ENCODE measurements at places on chromosomes 4 and X.

GRCh38 chr4:181659202-181659601 is 584.0 kb upstream of the TENM3 start:
- DNase-seq = no peak

DNA sequence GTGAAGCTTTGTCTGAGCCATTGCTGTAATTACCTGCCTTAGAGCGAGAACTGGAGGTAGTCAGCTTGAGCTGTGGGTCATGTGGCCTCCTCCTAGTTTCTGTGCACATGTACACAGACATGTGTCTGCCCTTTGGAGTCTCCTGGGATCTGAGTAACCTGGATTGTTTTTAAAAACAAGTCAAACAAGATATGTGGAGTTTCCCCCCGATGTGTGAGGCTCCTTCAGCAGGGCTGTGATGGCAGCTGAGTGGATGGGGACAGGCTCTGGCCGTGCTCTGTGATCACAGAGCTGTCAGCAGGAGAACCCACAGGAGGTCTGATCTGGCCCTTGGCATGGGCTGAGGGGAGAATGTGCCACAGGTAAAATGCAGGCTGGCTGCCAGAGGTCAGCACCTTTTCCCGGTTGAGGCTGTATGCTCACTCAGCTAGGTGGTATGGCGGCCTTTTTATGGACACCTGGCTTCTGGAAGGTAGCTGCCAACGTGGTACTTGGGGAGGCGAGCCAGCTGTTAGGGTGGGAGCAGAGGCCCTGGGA is 38.4 kb downstream of the NOP14 start:
- DNase-seq = no peak

- no peak for DNase-seq
Observed at GRCh38 chr4:128286474-128287058, 1.0 kb downstream of the PGRMC2 start.

GRCh38 chr4:141339966-141340365 is 119.3 kb downstream of the ZNF330 start:
- no peak for DNase-seq

DNA sequence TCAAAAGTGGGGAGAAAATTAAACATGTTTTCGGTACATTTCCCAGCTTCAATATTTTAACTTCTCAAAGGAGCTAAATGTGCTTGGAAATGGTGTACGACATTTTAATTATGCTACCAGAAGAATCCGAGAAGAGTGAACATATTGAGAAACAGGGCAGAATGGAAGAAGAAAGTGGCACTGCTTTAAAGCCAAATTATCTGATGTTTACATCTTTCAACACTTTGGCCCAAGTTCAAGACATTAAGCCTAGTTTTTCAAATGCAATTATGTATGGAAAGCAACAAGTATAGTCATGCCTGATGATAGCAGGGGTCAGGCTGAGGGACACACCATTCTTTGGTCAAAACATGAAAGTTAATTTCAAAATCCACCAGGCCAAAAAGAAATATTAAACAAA is 577.9 kb upstream of the ZFP42 start:
- no peak for DNase-seq

DNA sequence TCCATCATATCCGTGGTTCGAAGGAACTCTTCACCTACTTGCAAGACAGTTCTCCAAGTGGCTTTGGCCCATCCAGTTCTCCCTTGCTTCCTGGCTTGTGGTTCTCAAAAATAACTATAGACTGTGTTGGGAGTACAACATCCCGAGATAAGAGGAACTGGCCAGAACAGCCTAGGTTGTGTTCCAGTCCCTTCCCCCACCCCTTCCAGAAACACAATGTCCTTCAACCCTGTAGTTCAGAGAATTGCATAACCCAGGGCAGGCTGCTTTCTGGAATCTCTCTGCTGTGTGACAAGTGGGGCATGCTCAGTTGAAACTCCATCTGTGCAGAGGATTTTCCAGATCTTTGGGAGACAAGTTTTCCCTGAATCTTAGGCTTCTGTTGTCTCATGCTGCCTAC is 206.5 kb downstream of the PCDH10 start:
- no peak for DNase-seq

GRCh38 chr4:2797545-2798305 is 4.8 kb downstream of the SH3BP2 start:
- no peak for DNase-seq

DNA sequence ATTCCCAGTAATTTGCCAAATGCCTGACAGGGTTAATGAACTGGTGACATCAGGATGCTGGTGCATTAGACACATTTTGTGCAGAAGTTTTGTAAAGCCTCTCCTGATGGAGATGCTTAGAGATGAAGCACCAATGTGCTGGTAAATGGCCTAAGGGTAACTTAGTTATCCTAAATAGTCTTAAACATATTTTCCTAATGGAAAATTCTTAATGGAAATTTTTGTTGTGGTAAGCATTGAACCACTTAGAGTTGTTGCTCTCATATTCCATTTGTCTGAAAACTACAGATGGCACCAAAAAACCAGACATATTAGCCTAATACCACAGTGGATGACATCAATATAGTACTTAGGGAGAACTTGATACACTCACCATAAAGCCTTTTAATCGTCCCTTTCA is 154.5 kb upstream of the ANK2 start:
- DNase-seq = no peak

GRCh38 chr4:169236873-169237626 is 33.7 kb downstream of the SH3RF1 start:
- DNase-seq = no peak

DNA sequence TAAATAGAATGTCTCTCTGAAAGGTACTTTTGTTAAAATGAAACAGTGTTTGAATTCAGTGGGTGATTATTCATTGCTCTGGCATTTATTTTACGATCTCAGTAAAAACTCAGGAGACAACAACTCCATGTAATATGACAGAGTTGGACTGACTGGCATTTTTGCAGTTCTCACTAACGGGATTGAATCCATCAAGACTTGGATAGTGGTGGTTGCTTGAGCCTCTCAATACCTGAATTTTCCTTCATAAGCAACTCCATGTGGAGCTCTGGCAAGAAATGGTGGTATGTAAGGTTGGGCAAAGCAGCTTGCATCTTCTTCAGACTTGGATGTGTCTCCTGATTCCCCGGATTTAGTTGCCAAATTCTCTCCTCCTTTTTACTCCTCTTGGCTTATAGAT is 72.7 kb downstream of the FRMPD4 start:
- no peak for DNase-seq

GRCh38 chr4:125168531-125168930 is 146.2 kb upstream of the FAT4 start:
- no peak for DNase-seq

GRCh38 chrX:154380153-154380552 is 1.1 kb downstream of the EMD start:
- DNase-seq = no peak

- no peak for DNase-seq
Observed at GRCh38 chr4:107743532-107743931, 23.5 kb upstream of the PAPSS1 start.

DNA sequence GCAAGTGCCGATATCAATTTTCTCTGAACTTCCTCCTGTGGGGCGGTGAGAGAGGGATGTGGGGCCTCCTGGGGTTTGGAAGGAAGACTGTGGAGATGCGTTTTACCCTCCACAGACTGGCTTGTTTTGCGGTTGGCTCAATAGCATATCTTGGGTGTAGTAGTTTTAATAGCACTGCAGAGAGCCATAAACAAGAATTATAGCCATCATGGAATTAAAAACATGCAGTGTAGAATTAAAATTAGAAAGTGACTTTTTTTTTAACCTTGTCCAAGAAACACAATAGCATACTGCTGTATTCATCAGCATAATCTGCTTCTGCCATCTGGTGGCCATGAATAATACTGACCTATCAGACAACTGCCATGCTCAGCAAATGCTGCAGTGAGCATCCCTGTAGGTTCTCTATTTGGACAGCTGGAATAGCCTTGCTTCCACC is 47.3 kb upstream of the SCML1 start:
- no peak for DNase-seq

DNA sequence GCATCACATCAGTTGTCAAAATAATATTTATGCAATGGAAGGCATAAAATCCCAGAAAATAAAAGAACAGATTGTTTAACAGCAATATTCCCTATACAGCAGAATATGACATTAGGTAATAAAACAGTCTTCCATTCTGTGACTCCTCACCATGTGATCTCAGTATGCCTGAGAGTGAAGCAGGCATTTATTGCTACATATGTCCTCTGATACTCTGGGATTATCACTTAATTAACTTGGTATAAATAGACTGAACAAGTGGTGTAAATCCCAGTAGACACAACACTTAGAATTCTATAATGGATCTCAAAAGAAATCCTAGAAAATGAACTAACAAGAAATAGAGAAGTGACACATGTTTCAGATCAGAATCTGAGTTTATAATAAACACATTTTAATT is 841.3 kb downstream of the PDHA2 start:
- no peak for DNase-seq

DNA sequence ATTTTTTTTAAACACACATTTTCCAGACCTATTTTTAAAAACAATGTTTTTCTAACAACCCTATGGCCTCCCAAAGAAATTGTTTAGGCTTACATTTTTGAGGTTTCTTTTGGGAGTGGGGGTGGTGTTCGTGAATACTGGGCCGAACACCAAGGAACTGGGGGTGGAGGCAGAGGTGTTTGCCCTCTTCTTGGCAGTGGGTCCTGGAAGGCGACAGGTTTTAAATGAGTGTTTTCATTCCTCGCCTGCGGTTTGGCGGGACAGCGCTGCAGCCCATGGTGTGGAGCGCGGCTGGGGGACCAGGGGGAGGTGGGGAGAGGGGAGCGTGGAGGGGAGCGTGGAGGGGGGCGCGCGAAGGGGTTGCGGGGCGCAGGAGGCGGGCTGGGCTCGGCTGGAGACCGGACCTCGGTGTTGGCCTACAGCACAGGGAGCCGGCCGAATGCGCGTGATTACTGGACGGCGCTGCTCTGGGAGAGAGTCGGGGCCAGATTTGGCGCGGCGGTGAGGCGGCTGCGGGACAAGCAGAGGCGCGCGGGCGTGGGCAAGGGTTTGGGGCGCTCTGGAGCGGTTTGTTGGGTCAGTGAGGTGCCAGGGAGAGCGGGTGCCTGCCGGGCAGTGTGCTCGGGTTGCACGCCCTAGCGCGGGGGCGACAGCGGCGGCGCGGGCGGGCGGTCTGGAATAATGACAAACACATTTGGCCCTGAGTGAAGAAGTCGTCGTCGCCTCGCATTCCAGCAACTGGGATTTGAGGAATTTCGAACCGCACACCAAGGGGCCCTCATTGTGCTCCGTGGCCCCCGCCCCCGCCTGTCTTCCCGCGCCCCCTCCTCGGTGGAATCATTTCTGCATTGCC is 764 bp downstream of the PDGFRA start:
- DNase-seq = no peak

- DNase-seq = no peak
Observed at GRCh38 chr4:42357325-42357724, 40.0 kb upstream of the SHISA3 start.

DNA sequence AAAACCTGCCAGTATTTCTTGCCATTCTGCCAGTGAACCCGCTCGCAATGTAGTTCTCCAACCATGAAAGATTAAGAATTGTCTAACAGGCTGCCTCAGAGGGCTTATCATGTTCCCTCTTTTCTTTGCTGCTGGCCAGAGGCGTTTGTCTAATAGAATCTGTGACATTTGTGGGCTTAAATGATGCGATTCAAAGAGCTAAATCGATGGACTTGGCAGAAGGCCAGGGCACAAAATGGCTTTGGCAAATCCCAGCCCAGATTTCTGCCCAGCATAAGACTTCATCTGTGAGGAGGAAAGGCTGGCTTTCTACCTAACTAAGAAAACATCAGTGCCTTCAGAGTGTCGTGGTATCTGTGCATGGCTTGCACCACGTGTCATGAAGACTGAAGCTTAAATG is 79.9 kb downstream of the TRPC5OS start:
- no peak for DNase-seq

- no peak for DNase-seq
Observed at GRCh38 chr4:8155660-8156421, 2.8 kb downstream of the ABLIM2 start.

DNA sequence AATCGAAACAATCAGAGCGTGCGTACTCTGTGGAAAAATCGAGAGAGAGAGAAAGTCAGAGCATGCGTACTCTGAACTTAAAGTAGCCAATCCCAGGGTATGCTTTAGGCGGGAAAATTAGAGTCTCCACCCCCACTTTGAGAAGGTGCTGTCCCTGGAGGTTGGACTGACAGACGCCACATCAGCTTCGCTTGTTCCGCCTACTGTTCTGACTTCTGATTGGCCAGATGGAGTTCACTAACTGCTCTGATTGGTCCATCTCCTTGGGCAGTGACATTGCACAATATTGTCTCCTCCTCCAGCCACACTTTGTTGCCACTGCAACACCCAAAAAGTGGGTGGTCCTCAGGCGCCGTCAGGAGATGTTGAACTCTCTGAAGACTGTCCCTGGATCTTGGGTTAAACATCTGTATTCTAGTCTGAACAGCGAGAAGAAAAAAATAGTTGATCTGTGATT is at the start of gene SSX5:
TSS of gene SSX5 (minus strand) at position 51 of the 457 bp plus-strand sequence. CDS start 1,437 bp downstream, outside the sequence.
- no peak for DNase-seq

DNA sequence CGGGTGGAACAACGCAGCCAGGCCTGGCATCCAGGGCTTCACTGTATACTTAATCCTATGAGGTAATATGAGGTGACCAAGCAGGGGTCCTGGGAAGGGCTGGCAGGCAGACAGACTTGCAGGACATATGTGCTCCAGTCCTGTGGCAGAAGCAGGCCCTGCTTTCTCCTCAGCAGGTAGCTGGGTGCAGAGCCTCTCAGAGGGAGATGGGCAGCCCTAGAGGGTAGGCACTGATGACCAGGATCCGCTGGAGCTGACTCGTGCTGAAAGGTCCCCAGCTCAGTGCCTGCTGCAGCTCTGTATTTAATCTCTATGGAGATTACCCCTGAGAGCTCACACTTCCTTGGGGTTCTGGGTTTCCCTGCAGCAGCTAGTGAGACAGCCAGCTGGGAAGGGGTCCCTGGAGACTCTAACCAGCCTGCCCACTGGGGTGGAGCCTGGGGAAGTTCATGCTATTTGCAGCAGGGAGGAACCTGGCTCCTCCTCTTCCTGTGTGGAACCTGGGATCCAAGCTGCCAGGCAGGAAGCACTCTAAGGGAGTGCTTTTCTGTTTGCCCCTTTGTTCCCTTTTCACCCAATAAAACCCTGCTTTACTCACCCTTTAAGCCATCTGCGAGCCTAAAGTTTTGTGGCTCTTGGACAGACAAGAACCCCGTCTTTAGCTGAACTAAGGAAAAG is 339.2 kb downstream of the DCAF12L2 start:
- DNase-seq = no peak

GRCh38 chrX:49286136-49286535 is 16.5 kb downstream of the PPP1R3F start:
- DNase-seq = no peak

- DNase-seq = no peak
Observed at GRCh38 chr4:170109586-170110284, 20.0 kb upstream of the AADAT start.

DNA sequence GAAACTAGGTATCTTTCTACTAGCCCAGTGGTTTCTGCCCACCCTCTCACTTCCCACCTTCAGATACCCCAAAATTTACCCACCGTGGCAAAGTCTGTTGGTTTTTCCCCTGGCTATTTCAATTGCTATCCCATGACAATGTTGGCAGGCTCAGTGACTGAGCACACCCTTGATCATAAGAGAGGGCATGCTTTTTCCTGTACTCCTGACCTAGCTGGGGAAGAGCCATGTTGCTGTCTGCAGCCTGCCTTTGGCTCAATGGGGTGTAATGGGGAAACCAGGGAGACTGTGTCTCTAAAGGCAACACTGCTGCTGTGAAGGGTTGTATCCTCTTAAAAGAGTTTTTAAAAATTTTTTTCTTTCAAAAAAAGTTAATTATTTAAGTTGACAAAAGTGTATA is 90.4 kb upstream of the CITED1 start:
- DNase-seq = no peak

- DNase-seq = no peak
Observed at GRCh38 chrX:73561801-73562200, 1.2 kb upstream of the CHIC1 start.
